ENCODE measurements at places on chromosomes 5 and 9. TPM values are rescaled to one million over a fixed set of nuclear protein-coding genes. Genes with fewer than 3 reads are reported as not detected.

CCDC152 gene
- 3.4 TPM for total RNA-seq

C1QTNF3 gene
- total RNA-seq: 2.5 TPM

C9orf40 gene
- 23.4 TPM for total RNA-seq

SPINK6 gene
- not detected for total RNA-seq

SAPCD2 gene
- total RNA-seq: 27.0 TPM

DNA sequence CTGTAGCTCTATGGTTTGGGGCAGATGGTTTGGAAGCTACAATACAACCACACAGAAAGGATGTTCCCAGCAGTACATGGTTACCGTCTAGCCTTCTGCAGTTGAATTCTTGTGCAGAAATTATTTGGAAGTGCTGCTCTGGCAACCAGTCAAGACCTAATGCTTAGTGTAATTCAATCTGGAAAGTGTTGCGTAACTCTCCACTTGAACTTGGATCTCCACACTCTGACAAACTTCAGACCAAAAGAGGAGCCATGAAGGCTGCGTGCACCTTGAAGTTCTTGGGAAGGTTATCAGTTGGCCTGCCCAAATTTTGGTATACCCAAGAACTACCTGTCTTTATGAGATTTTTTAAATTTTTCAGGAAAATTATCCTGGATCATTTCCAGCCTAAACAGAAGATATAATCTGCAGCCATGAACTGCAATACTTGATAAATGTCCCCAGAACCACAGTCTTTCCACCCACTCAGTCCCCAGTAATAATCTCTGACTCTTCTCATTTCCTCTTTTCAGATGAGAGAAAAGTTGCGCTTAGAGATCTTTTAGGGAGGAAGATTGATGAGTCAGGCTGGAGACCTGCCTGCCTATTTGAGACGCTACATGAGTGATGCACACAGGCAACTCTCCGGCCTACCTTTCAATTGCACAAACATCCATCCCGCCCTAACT is 159.9 kb downstream of the FANCC start:
- no peak overlapping the region for H3K27ac ChIP-seq
- no peaks in the 10 kb centered on the region for H3K27me3 ChIP-seq
- H3K36me3 ChIP-seq: peaks cover 6% of the 10 kb centered on the region
- no peaks in the 10 kb centered on the region for H3K4me1 ChIP-seq

DNA sequence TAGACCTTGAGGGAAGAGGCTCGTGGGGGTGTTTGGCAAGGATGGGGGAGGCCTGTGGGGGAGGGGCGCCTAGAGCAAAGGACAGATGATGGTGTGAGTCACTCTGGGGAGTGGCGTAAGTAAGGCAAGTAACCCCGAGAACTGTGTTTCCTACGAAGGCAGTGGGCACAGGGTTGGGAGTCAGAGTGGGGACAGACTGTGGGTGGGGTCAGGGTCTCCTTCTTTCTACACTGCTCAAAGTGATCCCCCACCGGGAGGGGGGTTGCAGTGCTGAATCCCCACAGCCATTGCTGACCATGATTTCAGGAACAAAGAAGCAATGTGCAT is 136.8 kb downstream of the TENT4A start:
- H3K4me3 ChIP-seq: no peak overlapping the region
- H3K27me3 ChIP-seq: peaks cover 7% of the 10 kb centered on the region
- H3K4me1 ChIP-seq: peaks cover 14% of the 10 kb centered on the region
- H3K36me3 ChIP-seq: peaks cover 3% of the 10 kb centered on the region
- H3K27ac ChIP-seq: no peak overlapping the region

DNA sequence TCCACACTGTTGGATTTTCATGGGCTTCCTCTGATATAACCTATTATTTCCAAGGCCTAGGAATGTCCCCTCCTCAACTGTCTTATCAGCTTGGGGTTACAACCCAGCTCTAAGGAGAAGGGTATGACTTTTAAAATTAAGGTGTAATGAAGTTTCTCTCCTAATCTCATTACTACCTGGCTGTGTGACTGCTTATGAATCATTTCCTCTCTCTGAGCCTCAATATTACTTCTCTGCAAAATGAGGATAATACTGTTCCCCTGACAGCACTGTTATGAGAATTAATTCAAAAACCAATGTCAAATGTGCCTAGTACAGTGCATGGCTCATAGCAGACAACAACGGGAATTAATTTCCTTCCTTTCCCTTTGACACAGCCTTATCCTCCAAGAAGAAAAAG is 118.9 kb downstream of the NR6A1 start:
- no peak overlapping the region for H3K4me3 ChIP-seq
- DNase-seq: no peak
- no peak overlapping the region for H3K27ac ChIP-seq

GRCh38 chr5:143775258-143775657 is 36.7 kb upstream of the HMHB1 start:
- no peak overlapping the region for H3K27ac ChIP-seq
- no peaks in the 10 kb centered on the region for H3K36me3 ChIP-seq
- no peaks in the 10 kb centered on the region for H3K27me3 ChIP-seq
- no peak for DNase-seq
- H3K4me1 ChIP-seq: peaks cover 2% of the 10 kb centered on the region

- H3K27ac ChIP-seq: no peak overlapping the region
- no peak for DNase-seq
- no peaks in the 10 kb centered on the region for H3K36me3 ChIP-seq
- H3K4me1 ChIP-seq: peaks cover 14% of the 10 kb centered on the region
- H3K27me3 ChIP-seq: peaks cover 17% of the 10 kb centered on the region
Measured at GRCh38 chr5:6845856-6846255, 132.6 kb downstream of the TENT4A start.

DNA sequence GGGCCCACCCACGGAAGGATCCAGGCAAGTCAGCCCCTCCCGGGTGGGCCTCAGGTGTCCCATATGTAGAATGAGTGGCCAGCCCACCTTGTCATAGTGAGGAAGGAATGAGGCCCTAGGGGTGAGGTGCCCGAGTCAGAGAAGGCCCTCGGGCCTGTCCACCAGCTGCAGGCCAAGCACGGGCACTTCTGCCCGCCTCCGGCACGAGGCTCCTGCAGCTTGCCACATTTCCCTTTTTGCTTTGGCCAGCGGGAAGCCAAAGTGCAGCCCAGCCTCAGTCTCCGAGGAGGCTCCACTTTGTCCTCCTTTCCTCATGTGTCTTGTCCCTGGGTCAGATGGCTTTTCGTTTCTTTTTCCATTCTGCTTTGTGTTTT is 72.9 kb downstream of the PSMB7 start:
- H3K4me1 ChIP-seq: no peaks in the 10 kb centered on the region
- no peak for DNase-seq
- H3K36me3 ChIP-seq: peaks cover 8% of the 10 kb centered on the region
- no peak overlapping the region for H3K4me3 ChIP-seq
- no peak overlapping the region for H3K27ac ChIP-seq

- no peaks in the 10 kb centered on the region for H3K27me3 ChIP-seq
- no peak overlapping the region for H3K4me3 ChIP-seq
- no peaks in the 10 kb centered on the region for H3K36me3 ChIP-seq
- no peak overlapping the region for H3K27ac ChIP-seq
- no peak for DNase-seq
Measured at GRCh38 chr9:86521977-86522376, 167.8 kb upstream of the TUT7 start.

- H3K4me1 ChIP-seq: peaks cover 12% of the 10 kb centered on the region
- H3K4me3 ChIP-seq: no peak overlapping the region
- H3K36me3 ChIP-seq: no peaks in the 10 kb centered on the region
- DNase-seq: no peak
Measured at GRCh38 chr5:177087398-177088005, 787 bp downstream of the FGFR4 start.

DNA sequence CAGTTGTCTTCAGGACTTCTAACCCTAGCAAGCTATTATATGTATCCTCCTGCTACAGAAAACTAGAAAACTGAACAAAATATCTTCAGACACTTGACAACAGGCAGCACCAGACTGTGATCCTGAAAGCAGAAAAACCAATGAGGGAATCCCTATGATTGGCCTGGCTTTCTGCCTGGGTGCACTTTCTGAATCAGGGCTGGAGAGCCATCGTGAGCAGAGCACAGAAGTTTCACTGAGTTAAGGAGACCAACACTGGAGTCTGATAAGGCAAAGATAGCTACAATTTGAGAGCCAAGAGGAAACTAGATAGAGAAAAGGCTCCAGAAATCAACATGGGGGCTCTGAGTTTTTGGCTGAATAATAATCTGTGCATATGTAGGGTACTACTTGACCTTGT is 106.5 kb downstream of the FANCC start:
- H3K27ac ChIP-seq: no peak overlapping the region
- no peaks in the 10 kb centered on the region for H3K27me3 ChIP-seq
- H3K4me1 ChIP-seq: peaks cover 6% of the 10 kb centered on the region
- no peaks in the 10 kb centered on the region for H3K36me3 ChIP-seq

DNA sequence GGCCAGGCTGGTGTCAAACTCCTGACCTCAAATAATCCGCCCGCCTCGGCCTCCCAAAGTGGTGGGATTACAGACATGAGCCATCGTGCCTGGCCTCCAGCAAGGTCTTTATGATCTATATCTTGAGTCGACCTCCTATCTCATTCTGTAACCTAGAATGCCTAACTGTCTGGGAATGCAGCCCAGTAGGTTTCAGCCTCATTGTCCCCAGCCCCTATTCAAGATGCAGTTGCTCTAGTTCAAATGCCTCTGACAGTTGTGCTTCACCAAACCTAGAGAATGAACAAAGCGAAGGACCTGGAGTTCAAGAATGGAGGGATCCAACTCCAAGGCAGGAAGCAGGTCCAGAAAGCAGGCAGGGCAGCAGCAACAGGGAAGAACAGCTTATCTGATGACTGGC is 30.8 kb downstream of the GLRX start:
- no peaks in the 10 kb centered on the region for H3K27me3 ChIP-seq
- no peaks in the 10 kb centered on the region for H3K4me1 ChIP-seq
- H3K36me3 ChIP-seq: no peaks in the 10 kb centered on the region

GRCh38 chr9:135950135-135950682 is 11.0 kb downstream of the UBAC1 start:
- no peak overlapping the region for H3K4me3 ChIP-seq
- H3K4me1 ChIP-seq: no peaks in the 10 kb centered on the region
- DNase-seq: no peak
- H3K36me3 ChIP-seq: peaks cover 44% of the 10 kb centered on the region
- H3K27ac ChIP-seq: no peak overlapping the region

DNA sequence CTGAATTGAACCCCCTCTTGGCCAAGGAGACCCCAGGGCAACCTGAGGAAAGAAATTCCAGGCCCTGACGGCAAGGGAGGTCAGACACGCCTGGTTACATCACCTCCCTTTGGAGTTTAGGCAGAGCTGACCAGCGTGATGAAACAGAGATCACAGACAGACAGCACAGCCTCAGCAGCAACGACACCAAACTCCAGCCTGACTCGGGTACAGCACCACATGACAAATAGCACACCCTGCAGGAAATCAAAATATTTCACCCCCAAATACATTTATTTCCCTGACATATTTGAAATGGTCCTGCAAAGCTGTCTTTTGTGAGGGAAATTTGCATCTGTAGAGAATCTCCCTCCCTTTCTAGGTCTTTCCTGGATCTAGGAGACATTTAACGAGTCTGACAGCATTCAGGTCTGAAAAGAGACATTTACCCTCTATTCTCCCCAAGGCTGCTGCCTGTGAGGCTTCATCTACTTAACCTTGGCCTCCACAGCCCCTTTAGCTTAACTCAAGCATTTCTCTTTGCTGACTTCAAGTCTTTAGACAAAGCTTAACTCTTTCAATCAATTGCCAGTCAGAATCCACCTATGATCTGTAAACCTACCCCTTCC is 2.6 kb downstream of the QSOX2 start:
- H3K4me1 ChIP-seq: peaks cover 32% of the 10 kb centered on the region
- H3K27me3 ChIP-seq: peaks cover 4% of the 10 kb centered on the region
- peak overlapping the region; percentile 84 for H3K27ac ChIP-seq
- DNase-seq: no peak

- no peak for DNase-seq
- no peaks in the 10 kb centered on the region for H3K36me3 ChIP-seq
- peaks cover 59% of the 10 kb centered on the region for H3K4me1 ChIP-seq
- no peaks in the 10 kb centered on the region for H3K27me3 ChIP-seq
- no peak overlapping the region for H3K4me3 ChIP-seq
Measured at GRCh38 chr5:142780871-142781270, 10.7 kb downstream of the ARHGAP26 start.

DNA sequence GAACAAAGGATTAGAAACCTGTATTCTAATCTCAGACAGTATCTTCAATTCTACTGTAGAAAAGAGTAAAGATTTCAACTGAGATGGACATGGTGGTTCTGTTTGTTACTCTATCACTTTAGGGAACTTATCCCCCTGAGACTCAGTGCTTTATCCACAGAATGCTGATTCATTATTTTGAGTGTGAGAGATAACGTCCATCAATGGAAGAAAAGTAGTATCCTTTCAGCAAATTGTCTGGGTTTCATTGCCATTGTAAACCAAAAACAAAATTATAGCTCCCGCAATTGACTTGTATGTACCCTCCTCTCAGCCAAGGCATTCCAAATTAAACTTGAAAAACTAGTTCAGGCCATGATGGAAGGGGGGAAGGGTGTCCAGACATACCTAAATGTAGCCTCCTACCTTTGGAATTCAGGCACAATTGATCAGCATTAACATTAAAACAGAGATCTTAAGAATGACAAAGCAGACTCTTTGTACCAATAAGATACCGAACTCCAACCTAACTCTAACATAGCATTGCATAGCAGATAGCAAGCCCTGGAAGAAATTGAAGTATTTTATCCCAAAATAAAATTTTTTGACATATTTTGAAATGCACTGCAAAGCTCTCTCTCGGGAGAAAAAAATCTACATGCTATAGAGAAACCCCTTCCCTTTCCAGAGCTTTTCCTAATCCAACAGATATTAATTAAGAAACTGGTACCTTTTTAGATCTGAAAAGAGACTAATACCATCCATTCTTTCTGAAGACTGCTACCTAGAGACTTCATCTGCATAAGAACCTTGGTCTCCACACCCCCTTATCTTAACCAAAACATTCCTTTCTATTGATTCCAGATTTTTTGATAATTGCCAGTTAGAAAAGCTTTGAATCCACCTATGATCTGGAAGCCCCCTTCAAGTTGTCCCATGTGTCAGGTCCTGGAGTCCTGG is 1055.7 kb downstream of the PTPRD start:
- no peaks in the 10 kb centered on the region for H3K4me1 ChIP-seq
- H3K27ac ChIP-seq: no peak overlapping the region
- H3K36me3 ChIP-seq: no peaks in the 10 kb centered on the region
- no peaks in the 10 kb centered on the region for H3K27me3 ChIP-seq

DNA sequence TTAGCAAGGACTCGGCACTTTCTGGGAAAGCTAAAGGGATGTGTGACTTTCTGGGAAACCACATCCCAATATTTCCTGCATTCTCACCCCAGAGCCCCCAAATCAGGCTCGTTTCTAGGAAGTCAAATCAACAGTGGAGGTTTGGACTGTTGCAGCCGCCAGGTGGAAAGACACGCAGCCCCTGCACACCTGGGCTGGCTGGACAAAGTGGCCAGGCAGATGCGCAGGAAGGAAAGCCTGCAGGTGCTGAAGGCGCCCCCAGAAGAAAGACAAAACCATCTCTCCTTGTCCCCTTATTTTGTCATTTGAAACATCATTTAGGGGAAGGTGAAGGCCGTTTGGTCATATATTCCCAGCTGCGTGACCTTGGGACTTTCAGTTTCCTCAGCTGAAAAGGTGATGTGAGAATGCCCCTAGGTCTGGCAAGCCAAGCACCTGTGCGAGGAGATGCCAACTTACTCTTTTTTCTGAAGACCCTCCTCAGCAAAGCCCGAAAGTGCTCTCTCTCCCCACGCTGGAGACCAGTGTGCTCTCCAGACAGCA is 97.9 kb upstream of the CPEB4 start:
- no peak for DNase-seq
- peaks cover 22% of the 10 kb centered on the region for H3K4me1 ChIP-seq
- H3K4me3 ChIP-seq: no peak overlapping the region
- no peaks in the 10 kb centered on the region for H3K27me3 ChIP-seq
- H3K36me3 ChIP-seq: no peaks in the 10 kb centered on the region
- no peak overlapping the region for H3K27ac ChIP-seq

GRCh38 chr5:140321796-140322195 is 18.9 kb upstream of the PFDN1 start:
- H3K4me3 ChIP-seq: no peak overlapping the region
- peaks cover 4% of the 10 kb centered on the region for H3K36me3 ChIP-seq
- no peak for DNase-seq
- peaks cover under 1% of the 10 kb centered on the region for H3K4me1 ChIP-seq
